ENCODE measurements at places on chromosomes 2 and 18. TPM values are rescaled to one million over a fixed set of nuclear protein-coding genes. Genes with fewer than 3 reads are reported as not detected.

The IL18RAP gene
- total RNA-seq, result not detected

The C2orf49 gene
- 22.0 TPM for total RNA-seq

The MLPH gene
- total RNA-seq, result 50.7 TPM

The RAB6C gene
- 0.02 TPM for total RNA-seq

The CXCR4 gene
- total RNA-seq, result 0.12 TPM

GRCh38 chr18:42001801-42002200, 46.8 kb downstream of the PIK3C3 start:
- no peak for DNase-seq
